ENCODE measurements at places on chromosomes 16 and 17. TPM values are rescaled to one million over a fixed set of nuclear protein-coding genes. Genes with fewer than 3 reads are reported as not detected.

DNA sequence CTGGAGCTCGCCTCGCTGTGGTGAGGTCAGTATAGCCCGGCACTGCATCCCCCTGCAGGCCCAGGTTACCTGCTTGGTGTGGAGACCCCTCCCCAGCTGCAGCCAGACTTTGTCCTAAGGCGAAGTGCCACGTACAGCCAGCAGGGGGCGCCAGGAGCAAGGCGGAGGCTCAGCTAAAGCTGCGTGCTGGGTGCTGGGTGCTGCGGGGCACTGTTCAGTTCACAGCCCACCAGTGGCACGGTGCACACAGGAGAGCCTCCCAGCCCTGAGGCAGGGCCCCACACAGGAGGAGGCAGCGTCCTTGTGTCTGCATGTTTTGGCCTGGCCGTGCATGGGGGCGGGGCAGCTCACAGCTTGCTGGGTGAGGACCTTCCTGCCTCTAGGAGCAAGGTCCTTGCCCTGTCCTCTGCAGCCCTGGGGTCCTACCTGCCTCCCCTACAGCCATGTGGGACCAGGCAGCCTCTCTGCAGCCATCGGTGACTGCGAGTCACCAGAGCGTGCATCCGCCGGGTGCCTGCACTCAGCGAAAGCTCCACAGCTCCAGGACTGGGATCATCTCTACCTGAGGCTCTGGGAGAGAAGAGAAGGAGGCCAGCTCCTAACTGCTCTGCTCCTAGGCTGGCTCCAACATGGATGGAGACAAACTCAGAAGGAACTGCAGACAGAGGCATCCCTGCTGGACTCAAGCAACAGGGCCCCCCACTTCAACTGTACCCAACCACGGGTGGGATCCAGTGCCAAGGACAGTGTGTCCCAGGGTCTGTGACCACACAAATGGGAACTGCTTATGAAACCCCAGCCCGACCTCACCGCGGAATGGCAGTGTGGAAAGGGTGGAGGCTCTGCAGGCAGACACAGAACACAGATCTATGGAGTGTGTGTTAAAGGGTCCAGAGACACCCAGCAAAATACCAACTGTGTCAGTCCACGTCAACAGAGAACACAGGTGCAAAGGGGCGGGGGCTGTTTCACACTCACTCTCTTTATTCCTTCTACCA lies 19.0 kb downstream of the SLC7A5 start:
- DNase-seq, result peak; percentile 46

GRCh38 chr16:11076259-11077018 lies 132.1 kb downstream of the CLEC16A start:
- DNase-seq, result no peak

DNA sequence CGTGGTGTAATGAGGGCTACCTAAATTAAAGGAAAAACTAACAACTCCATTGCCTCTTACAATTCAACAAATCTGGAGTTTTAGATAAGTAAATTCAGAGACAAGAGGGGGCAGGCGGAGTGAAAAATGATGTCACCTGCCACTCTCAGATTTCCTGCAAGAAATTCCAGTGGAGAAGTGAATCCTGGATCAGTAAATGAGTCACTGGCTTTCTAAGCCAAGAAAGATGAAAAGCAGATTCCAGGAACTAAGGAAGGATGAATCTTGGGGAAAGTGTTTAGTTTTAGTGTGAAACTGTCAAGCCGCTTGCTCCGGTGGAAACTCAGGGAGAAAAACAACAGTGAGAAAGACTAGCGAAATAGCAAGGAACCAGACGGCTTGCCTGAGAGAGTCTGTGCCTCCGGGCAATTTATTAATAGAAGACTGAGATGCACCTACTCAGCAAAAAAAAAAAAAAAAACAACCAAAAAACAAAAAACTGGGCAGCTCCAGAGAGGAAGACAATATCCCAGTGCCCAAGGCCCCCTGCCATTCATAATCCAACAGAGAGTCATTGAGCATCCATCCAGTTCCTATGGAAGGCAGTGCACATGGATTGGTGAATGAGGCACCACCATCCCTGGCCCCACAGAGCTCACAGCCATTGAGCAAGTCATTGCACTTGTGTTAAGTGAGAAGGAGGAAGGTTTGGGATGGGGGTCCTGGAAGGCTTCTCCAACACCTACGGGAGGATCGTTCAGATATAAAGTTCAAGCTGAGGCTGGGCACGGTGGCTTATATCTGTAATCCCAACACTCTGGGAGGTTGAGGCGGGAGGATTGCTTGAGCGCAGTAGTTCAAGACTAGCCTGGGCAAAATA lies 12.1 kb upstream of the RIPOR1 start:
- no peak for DNase-seq

MYH8 gene
- 0.18 TPM for total RNA-seq

SALL1 gene
- total RNA-seq, result 6.4 TPM
